ENCODE measurements at places on chromosomes 11 and 22.

- DNase-seq = no peak
Measured at GRCh38 chr11:70141486-70142220, 61.4 kb upstream of the FADD start.

DNA sequence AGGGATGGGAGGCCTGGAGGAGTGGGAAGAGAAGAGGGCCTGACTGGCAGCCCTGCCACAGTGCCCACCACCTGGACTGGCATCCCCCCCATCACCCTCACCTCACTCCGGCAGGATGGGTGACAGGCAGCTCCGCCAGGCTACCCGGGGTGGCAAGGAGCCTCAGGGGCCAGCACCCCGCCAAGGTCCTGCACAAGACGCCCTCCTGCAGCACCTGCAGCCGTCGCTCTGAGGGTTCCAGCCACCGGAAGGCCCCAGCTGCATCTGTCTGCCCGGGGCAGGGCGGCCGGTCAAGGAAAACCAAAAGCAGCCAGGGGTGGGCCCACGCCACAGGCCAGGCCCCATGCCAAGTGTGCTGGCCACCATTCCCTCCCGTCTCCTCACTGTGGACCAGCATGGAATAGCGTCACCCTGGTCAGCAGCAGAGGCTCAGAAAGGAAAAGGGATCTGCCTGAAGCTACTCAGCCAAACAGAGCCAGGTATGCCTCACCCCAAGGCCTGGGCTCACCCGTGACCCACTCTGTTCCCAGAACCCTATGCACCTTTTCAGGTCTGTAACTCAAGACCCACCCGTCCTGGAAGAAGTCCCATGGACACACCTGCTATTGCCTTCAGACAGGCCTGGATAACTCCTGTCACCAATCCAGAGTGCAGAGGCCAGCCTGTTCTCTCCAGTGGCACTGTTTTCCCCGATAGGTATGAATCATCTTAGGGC lies 7.0 kb downstream of the RHBDD3 start:
- no peak for DNase-seq

DNA sequence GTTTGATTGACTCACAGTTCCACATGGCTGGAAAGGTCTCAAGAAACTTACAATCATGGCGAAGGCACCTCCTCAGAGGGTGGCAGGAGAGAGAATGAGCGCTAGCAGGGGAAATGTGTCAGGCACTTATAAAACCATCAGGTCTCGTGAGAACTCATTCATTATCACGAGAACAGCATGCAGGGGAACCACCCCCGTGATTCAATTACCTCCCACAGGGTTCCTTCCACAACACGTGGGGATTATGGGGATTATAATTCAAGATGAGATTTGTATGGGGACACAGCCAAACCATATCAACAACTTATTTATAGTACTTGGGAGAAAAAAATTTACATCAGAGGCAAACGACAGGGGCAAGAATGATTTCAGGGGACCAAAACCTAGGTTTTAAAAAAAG lies 3.0 kb downstream of the ME3 start:
- DNase-seq = no peak

GRCh38 chr11:94171693-94172440 lies 43.2 kb downstream of the PANX1 start:
- DNase-seq = no peak

DNA sequence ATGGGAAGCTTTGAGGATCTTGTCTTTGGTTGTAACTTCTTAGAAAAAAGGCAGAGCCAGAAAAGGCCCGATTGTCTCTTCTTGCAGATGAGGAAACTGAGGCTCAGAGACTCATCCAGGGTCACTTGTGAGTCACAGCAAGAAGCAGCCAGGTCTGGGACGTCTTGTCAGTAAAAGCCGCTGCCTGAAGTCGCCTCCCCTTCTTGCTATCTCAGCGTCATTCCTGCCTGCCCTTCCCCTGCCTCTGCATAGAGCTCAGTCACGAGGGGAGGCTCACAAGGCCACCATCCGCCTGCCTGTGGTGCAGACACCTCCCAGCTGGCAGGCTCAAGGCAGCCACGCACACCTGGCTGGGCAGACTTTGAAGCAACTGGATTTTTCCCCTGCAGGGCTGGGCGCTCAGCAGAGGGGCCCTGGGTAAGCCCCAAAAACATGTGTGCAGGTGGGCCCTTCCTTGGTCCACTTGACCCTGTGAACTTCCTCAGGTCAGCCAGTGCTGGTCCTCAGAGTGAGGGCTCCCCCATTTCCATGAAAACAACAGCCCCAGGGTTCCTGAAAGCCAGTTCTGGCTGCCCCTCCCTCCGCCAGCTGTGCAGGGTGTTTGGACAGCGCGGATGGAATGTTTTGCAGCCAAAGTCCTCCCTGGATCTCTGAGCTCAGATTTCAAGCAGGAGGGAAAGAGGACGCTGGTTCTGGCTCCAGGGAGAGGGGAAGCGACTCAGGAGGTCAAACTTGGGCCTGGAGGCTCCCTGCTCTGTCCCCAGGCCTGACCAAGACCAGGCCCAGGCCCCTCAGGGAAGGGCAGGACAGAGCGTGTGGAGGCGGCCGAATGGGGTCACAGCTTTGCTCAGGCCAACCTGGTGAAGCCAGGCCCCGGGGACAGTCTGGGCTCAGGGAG lies 6.0 kb upstream of the RAB3IL1 start:
- DNase-seq = no peak

GRCh38 chr11:61892085-61892370 lies 683 bp upstream of the FADS3 start:
- no peak for DNase-seq

- DNase-seq = no peak
Measured at GRCh38 chr11:34417202-34417601, 21.5 kb upstream of the CAT start.

- DNase-seq = no peak
Measured at GRCh38 chr11:68043349-68044144, 4.7 kb downstream of the TCIRG1 start.

GRCh38 chr11:82303671-82304070 lies 430.0 kb downstream of the FAM181B start:
- DNase-seq = no peak

DNA sequence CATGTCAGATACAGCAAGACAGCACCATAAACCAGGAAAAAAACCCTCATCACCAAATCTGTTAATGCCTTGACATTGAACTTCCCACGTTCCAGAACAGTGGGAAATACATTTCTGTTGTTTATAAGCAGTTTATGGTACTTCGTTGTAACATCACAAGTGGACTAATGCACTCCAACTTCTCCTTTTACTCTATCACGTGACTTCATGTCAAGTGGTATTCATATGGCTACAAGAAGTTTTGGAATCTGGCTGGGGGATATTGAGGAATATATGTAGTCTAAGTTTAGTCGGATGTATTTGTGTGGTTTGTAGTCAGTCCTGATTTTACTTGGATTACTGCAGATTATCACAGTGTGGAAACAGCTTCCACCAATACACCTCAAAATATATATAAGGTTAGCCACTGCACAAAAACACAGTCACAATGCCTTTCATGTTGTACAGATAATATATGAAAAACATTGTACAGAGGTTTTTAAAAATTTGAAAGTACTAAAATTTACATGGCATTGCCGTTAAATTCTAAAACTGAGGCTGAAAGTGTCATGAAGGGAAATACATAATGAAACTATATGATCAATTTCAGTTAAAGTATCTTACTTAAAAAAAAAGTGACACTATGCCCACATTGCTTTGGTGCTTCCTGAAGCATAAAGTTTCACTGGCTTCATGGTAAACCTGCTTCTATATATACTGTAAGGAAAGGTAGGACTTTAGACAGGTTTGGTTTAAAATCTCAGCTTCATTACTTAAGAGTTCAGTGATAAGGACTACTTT lies 134.1 kb downstream of the CASP12 start:
- DNase-seq = no peak

GRCh38 chr22:38311323-38311620 lies 6.0 kb downstream of the CSNK1E start:
- no peak for DNase-seq

DNA sequence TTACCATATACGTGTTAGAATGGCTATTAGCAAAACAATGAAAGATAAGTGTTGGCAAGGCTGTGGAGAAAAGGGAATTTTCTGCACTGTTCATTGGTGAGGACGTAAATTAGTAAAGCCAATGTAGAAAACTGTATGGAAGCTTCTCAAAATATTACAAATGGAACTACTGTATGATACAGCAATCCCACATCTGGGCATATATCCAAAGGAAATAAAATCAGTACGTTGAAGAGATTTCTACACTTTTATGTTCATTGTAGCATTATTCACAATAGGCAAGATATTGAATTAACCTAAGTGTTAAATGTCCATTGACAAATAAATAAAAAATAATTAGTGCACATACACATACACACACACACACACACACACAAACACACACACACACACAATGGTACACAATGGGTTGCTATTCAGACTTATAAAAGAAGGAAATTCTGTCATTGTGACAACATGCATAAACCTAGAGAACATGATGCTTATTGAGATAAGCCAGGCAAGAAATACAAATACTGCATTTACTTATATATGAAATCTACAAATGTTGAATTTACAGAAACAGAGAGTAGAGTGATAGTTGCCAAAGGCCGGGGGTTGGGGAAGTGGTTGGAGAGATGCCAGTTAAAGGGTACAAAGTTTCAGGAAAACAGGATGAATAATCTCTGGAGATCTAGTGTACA lies 565.8 kb upstream of the LRRC4C start:
- DNase-seq = no peak

DNA sequence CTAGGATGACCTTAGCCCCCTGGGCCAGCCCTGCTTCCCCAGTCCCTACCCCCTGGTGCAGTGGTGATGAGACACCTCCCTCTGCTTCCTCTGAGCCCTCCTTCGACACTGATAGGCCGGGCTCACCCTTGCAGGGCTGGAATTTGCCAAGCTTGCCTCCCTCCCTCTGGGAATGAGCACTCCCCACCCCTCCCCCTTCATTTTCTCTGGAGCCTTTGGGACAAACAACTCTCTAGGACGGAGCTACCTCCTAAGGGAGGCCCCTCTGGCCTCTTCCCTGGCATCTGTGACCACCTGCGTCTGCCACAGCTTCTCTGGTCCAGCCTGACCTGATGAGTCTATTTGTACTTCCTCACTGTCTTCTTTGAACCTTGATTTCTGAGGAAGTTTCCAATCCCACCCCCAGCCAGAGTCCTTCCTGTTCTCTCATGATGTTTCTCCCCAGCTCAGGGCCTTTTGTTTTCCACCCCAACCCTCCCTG lies 53.3 kb upstream of the ADA2 start:
- DNase-seq = no peak

DNA sequence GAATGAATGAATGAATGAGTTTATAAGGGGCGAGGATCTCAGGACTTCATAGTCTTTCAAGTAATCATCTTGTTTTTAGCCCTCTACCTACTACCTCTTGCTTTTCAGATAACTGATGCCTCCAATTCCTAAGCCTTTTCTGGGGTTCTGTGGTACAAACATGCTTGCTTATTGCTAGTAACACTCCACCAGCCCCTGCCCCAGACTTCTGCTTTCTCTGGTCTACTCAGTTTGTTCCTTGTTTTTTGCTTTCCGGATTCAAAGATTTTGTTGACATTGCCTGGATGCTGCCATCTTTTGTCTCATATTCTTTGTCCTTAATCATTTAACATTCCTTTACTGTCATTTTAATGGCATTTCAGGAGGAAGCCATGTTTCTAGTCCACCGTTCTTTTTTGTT lies 8.9 kb upstream of the TMEM9B start:
- no peak for DNase-seq

- DNase-seq = no peak
Measured at GRCh38 chr11:14070896-14071295, 108.4 kb downstream of the SPON1 start.

- DNase-seq = no peak
Measured at GRCh38 chr11:112467721-112468120, 207.1 kb upstream of the PLET1 start.

DNA sequence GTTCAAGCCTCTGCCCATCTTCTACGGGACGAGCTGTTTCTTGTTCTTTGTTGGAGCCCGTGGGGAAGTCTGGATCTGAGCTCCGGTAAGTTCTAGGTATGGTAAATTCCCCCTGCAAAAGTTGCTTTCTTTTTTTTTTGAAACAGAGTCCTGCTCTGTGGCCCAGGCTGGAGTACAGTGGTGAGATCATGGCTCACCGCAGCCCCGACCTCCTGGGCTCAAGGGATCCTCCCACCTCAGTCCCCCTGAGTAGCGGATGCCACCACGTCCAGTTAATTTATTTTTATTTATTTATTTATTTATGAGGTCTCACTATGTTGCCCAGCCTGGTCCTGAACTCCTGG lies 35.5 kb upstream of the MOB2 start:
- no peak for DNase-seq

DNA sequence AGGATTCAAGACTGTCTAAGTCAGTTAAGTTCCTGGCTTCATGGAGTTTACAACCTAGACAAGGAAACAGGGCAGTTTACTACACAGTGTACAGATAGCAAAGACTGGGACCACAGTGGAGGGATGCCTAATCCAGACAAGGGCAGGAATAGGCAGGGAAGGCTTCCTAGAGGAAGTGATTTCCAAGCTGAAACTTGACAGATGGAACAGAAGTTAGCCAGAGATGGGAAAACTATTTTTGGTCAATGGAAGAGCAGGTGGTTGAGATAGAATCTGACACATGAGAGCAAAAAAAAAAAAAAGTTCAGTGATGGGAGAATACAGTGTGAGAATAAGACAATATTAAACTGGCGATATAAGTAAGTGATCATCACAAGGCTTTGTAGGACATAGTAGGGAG lies 1.3 kb downstream of the COA4 start:
- DNase-seq = no peak

- DNase-seq = no peak
Measured at GRCh38 chr11:85949798-85950197, 94.6 kb downstream of the CCDC83 start.
